ENCODE measurements at places on chromosomes 5 and 9.

DNA sequence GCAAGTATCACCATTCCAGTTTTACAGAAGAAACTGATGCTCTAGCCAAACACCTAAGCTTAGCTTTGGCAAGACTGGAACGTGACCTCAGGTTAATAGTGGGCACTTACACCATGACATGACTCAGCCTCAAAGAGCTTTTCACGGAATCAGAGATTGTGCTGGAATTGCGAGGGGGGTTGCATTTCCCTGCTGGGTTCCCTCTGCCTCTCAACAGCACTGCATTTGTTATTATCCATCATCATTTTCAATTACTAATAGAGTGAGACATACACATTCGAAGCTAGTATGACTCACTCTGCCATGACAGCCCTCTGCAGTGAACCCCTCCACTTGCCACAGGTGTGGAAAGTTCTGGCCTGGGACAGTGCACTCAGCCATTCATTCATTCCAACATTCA lies 8.0 kb downstream of the SPOCK1 start:
- DNase-seq = no peak

DNA sequence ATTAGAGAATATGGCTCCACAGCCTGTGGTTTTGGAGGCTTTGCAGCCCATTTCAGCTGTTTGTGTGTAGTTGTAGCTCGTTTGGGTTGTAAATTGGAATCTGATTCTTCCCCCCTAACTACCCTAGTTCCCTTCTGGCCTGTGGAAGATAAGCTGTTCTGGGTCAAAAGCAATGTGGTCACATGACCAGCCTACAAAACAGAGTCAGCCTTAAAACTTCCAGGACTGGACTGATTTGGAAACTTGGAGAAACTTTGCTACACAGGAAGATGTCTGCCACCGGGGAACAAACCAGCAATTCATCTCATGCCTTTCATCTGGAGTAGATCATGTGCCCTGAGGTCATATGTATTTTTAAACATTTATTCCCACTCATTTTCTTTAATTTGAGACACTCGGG lies 83.8 kb downstream of the DAPK1 start:
- no peak for DNase-seq

- no peak for DNase-seq
Measured at GRCh38 chr9:72294936-72295335, 70.1 kb downstream of the ZFAND5 start.

GRCh38 chr9:20538092-20538491 lies 84.2 kb downstream of the MLLT3 start:
- no peak for DNase-seq

DNA sequence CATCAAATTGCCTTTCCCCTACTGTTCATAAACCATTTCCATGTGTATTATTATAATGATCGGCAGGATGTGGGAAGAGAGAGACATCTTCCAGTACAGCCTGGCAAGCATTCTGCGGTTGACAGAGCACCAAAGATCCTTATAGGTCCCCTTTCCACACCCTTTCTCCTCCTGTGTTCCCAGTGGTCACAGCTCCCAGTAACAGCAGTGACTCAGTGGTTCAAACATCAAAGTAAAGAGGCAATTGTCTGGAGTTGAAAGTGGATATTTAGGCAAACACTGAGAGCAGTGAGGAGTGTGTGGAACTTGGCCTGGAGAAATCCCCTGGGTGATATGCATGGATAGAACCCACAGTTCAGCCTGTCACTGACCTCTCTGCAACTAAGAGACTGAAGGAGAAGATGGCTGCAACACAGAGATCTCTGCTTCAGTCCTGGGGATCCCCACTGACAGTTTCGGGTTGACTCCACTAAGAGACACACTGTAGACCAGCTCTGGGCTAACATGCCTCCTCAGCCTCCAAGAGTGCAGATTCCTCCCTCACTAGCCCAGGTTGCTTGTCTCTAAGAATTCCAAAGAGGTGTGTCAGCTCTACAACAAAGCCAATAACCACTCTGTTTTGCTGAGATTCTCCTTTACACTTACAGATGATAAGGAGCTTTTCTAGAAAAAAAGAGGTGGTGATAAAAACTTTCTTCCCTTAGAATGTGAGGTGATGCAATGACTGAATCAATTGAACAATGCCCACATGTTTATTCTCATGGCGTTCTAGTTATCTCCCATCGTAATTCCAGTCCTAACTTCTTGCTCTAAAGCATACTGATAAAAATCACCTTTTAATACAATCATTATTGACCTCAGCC lies 94.4 kb upstream of the IL6ST start:
- no peak for DNase-seq

- DNase-seq = no peak
Measured at GRCh38 chr5:134547579-134547978, 22.1 kb downstream of the JADE2 start.

DNA sequence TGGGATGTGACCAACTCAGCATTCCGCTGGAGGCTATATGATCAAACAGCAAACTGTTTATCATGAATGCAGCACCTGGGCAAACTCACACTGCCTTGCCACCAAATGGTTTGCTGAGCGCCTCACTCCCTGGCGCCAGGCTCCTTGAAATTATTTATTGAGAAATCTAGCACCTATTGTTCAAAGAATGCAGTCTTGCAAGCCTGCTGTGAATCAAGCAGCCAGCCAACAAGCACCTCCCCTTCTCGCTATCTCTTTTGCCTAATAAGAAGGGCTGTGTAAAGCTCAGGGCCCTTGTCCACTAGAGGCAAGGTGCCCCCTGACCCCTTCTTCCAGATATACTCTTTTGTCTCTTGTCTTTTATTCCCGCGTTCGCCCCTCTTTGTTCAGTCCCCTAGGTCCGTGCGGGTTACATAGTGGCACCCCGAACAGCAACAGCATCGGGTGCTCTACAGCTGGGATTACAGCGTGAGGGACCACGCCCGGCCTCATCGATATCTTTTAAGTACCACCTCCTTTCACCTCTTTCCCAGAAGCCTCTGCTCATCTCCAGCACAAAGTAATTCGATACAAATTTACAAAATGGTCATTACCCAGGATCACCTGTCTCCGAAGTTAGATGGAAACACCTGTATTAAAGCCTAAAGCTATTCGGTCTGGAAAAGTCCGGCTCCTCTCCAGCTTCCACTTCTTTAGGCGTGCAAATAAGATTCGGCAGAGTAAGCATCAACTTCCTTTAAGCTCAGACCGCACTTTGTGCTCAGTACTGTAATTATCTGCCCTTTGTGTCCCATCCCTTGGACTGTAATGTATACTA lies 896 bp downstream of the RIGI start:
- no peak for DNase-seq

DNA sequence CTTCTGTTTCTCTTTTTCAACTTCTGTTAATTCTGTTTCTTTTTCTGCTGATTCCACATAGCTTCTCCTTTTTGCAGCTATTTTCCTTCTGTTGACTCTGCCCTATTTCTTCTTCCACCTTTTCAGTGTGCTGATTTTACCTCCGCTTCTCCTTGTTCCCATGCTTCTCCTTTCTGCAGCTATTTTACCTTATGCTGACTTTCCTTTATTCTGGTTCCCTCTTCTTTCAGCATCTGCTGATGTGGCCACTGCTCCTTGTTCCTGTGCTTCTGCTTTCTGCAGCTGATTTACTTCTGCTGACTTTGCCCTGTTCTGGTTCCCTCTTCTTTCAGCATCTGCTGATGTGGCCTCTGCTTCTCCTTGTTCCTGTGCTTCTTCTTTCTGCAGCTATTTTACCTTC lies 58.8 kb downstream of the HACD4 start:
- DNase-seq = no peak

GRCh38 chr5:40355846-40356245 lies 323.9 kb upstream of the PTGER4 start:
- no peak for DNase-seq

GRCh38 chr9:127088724-127089615 lies 33.5 kb downstream of the ANGPTL2 start:
- DNase-seq = no peak

GRCh38 chr9:76772686-76773445 lies 8.6 kb downstream of the PCA3 start:
- DNase-seq = no peak

All from nephron progenitor cell (in vitro differentiated cells).